ENCODE measurements at places on chromosomes 7 and 10. TPM values are rescaled to one million over a fixed set of nuclear protein-coding genes. Genes with fewer than 3 reads are reported as not detected.

DNA sequence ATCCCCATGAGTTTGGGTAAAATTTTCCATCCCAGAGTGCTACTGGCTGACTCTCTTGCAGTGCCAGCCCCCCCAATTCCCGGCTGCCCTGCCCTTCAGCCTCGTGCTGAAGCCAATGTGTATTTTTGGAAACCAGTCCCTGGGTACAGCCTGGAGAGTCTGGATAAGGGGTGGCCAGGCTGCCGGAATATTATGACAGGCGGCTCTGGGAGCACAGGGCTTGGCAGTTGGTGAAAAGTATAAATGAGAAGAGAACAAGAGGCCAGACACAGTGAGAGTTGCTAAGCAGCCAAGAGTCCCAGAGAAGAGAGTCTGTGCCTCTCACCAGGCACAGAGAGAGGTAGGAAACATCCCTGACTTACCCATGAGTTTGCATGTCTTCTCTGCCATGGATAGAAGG, 53.6 kb downstream of the TMEM130 start:
- H3K36me3 ChIP-seq, result no peaks in the 10 kb centered on the region
- H3K27ac ChIP-seq, result no peak overlapping the region
- DNase-seq, result no peak
- H3K27me3 ChIP-seq, result no peaks in the 10 kb centered on the region
- H3K4me3 ChIP-seq, result no peak overlapping the region

The MLXIPL gene
- 95.8 TPM for polyA plus RNA-seq

The SNX10 gene
- polyA plus RNA-seq, result 1.3 TPM

- H3K4me1 ChIP-seq, result no peaks in the 10 kb centered on the region
- H3K4me3 ChIP-seq, result no peak overlapping the region
- no peak for DNase-seq
- H3K36me3 ChIP-seq, result peaks cover 8% of the 10 kb centered on the region
- H3K27ac ChIP-seq, result no peak overlapping the region
Observed at GRCh38 chr10:121787169-121787568, 140.7 kb downstream of the ATE1 start.

The MYPN gene
- polyA plus RNA-seq, result 0.01 TPM

DNA sequence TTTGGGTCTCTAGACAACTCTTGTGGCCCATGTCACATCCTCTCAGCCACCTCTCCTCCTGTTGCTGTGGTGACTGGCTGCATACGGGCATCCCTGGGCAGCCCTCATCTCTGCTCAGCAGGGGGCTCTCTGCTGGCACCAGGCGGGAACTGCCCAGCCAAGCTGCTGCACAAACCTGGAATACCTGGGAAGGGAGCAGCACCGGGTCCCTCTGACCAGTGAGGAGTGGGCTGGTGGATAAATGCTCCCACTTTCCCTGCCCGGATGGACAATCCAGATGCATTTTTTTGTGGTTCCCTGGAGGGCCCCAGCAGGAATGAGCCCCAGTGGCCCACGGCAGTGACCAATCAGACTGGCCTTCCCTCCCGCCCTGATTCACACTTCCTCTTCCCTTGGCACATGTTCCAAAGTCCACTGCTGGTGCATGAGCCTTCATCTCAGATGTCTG, 21.9 kb downstream of the GRID1 start:
- H3K27ac ChIP-seq, result no peak overlapping the region
- no peak overlapping the region for H3K4me3 ChIP-seq
- no peaks in the 10 kb centered on the region for H3K4me1 ChIP-seq
- DNase-seq, result no peak
- H3K36me3 ChIP-seq, result no peaks in the 10 kb centered on the region

GRCh38 chr10:27717224-27717623, 28.4 kb downstream of the MKX start:
- H3K36me3 ChIP-seq, result no peaks in the 10 kb centered on the region
- H3K4me1 ChIP-seq, result no peaks in the 10 kb centered on the region
- DNase-seq, result no peak
- peaks cover 3% of the 10 kb centered on the region for H3K27me3 ChIP-seq
- no peak overlapping the region for H3K4me3 ChIP-seq

The LRRC27 gene
- polyA plus RNA-seq, result 14.1 TPM

- DNase-seq, result no peak
- H3K27ac ChIP-seq, result no peak overlapping the region
- H3K36me3 ChIP-seq, result no peaks in the 10 kb centered on the region
Observed at GRCh38 chr10:92850185-92850584, 1.9 kb downstream of the EXOC6 start.

The AGR2 gene
- 128 TPM for polyA plus RNA-seq

DNA sequence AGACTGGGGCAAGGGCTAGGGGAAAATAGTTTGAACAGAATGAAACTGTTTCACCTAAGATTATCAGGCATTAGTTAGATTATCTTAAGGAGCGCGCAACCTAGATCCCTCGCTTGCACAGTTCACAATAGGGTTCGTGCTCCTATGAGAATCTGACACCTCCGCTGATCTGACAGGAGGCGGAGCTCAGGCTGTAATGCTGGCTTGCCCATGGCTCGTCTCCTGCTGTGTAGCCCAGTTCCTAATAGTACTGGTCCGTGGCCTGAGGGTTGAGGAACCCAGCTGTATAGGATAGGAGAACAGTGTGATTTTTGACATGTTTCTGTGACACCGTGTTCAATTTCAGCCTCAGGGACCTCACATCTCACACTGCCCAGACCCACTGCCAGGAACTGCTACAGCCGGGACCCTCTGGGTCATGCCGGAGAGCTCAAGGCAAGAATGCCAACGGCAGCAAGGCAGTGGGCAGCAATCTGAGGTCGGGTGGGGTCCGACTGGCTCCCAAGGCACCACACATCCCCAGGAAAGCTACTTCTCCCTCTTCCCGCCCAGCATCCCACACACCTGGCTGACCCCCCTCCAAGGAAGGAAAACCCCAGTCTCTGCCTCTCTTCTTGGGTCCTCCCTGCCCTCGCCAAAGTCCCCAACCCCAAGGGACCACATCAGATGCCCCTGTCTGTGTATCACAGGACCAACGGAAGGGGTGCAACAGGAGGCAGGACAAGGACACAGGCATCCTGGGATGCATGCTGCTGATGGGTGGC, 31.7 kb downstream of the CAMK2B start:
- H3K27me3 ChIP-seq, result peaks cover 8% of the 10 kb centered on the region
- no peak for DNase-seq
- no peaks in the 10 kb centered on the region for H3K4me1 ChIP-seq
- H3K4me3 ChIP-seq, result no peak overlapping the region
- no peak overlapping the region for H3K27ac ChIP-seq
- no peaks in the 10 kb centered on the region for H3K36me3 ChIP-seq

GRCh38 chr10:131996466-131997365, 15.0 kb upstream of the BNIP3 start:
- H3K4me3 ChIP-seq, result no peak overlapping the region
- no peak overlapping the region for H3K27ac ChIP-seq
- H3K4me1 ChIP-seq, result no peaks in the 10 kb centered on the region
- no peaks in the 10 kb centered on the region for H3K27me3 ChIP-seq
- no peaks in the 10 kb centered on the region for H3K36me3 ChIP-seq

GRCh38 chr10:119341459-119342301, 134.3 kb downstream of the GRK5 start:
- no peaks in the 10 kb centered on the region for H3K36me3 ChIP-seq
- H3K4me1 ChIP-seq, result no peaks in the 10 kb centered on the region
- DNase-seq, result no peak
